Breast epithelium (tissue), 4 donors: ENCODE measurements at places on chromosomes 7 and 10. TPM values are rescaled to one million over a fixed set of nuclear protein-coding genes. Genes with fewer than 3 reads are reported as not detected.

DNA sequence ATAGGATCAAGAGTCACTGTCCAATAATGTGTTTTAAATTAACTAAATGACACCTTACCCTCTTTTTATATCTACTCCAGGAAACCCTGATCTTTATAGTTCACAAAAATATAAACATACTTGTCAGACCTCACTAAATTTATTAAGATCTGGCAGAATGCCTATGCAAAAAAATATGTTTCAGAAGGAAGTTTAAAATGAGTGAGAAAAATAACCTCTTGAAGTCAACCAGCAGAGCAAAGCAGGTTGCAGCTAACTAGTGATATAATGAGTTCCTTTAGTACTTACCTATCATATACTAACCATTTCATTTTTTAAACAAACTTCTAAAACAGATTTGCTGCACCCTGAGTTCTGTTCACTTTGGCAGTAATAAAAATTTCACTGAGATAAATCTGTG is 14.0 kb upstream of the HGF start:
- no peaks in the 10 kb centered on the region for H3K4me1 ChIP-seq
- no peak for DNase-seq
- H3K36me3 ChIP-seq, result no peaks in the 10 kb centered on the region

DNA sequence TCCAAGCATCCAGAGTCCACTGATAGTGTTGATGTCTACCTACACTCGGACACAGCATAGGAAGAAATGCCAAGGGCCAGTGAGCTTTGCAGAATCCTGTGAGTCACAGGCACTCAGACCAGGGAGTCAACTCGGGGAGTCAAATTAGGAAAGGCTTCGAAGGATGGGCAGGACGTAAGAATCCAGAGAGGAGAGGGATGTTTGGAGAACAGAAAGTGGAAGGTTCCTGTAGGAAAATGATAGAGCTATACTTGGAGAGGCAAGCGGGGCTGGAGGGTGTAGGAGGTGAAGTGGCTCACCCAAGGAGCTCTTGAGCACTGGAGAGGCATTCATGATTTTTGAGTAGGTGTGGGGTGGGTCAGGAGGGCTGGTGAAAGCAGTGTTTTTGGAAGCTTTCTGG is 3.0 kb downstream of the ZYX start:
- peaks cover 12% of the 10 kb centered on the region for H3K4me1 ChIP-seq
- H3K27me3 ChIP-seq, result no peaks in the 10 kb centered on the region
- H3K4me3 ChIP-seq, result peak overlapping the region; percentile 94
- no peaks in the 10 kb centered on the region for H3K36me3 ChIP-seq
- no peak for DNase-seq

DNA sequence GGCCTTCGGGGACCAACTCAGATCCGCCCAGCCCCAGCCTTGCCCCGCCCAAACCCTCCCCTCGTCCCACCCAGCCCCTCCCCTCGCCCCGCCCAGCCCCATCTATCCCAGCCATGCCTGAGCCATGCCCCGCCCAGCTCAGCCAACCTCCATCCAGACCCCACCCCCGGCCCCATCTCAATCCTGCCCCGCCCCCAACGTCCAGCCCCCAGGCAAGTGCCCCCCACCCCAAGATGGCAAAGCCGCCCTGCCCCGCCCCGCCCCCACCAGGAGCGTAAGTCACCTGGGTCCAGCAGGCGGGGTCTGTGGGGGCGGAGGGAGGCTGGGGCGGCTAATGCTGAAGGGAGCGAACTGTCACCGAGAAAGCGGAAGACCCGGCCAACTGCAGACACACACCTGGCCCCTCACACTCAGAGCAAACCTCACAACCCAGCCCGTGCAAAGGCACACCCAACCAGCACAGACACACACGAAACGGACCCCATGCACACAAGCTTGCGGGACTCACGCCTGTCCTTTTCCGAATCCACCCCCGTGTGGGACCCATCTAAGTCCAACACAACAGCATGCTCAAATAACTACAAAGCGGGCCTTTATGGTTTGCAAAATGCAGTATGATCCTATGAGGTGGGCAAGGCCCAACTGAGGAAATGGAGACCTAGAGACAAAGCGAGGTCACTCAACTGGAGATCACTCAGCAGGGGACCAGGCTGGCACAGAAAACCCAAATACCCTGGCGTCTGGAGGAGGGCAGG is 11.5 kb upstream of the OGA start:
- no peaks in the 10 kb centered on the region for H3K4me1 ChIP-seq
- H3K36me3 ChIP-seq, result no peaks in the 10 kb centered on the region
- peak overlapping the region; percentile 70 for H3K27ac ChIP-seq

ARMH3 gene
- total RNA-seq, result 18.4 TPM

DNA sequence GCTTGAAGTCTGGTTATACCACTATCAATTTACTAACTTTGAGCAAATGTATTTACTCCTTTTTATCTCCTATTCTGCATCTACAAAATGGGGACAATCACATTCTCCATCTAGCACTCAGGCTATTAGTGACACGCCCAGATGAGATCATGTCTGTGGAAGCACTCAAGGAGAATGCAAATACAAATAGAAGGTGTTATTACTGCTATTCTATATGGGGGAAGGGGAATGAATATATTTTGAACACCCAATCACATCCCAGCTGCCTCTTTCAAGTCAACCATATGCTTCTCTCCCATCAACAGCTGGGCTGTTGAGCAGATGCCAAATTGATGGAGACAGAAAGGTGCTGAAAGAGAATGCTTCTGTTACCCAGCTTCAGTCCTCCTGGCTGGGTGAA is 23.5 kb downstream of the SGMS1 start:
- no peaks in the 10 kb centered on the region for H3K36me3 ChIP-seq
- no peak overlapping the region for H3K27ac ChIP-seq
- H3K4me3 ChIP-seq, result no peak overlapping the region
- DNase-seq, result no peak
- no peaks in the 10 kb centered on the region for H3K4me1 ChIP-seq

CARD11 gene
- 0.80 TPM for total RNA-seq

DNA sequence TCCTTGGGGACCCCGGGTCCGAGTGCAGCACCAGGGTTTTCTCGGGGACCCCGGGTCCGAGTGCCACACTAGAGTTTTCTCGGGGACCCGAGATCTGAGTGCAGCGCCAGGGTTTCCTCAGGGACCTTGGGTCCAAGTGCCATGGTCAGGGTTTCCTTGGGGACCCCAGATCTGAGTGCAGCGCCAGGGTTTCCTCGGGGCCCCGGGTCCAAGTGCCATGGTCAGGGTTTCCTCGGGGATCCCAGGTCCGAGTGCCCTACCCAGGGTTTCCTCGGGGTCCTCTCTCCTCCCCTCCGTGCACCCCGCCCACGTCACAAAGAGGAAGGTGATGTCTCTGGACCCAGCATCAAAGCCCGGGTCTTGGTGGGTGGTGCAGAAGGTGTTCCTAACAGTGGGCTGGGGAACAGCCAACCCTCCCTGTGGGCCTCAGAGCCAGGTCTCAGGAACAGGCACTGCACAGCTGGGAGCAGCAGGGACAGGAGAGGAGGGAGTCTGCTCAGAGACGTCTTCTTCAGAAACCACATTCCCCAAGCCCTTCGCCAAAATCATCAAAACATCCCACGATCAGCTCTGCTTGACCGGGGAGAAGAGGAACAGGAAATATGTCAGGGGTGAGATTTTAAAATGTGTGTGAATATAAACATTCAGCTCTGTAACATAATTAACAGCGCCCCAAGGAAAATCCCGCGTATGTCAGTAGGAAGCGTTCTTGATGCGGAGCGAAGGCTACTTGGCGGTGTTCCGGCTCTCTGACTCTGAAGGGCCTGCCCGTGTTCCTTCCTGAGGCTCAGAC is 540.7 kb downstream of the DNAJB6 start:
- H3K4me1 ChIP-seq, result no peaks in the 10 kb centered on the region
- H3K27me3 ChIP-seq, result peaks cover 10% of the 10 kb centered on the region
- H3K36me3 ChIP-seq, result no peaks in the 10 kb centered on the region

DNA sequence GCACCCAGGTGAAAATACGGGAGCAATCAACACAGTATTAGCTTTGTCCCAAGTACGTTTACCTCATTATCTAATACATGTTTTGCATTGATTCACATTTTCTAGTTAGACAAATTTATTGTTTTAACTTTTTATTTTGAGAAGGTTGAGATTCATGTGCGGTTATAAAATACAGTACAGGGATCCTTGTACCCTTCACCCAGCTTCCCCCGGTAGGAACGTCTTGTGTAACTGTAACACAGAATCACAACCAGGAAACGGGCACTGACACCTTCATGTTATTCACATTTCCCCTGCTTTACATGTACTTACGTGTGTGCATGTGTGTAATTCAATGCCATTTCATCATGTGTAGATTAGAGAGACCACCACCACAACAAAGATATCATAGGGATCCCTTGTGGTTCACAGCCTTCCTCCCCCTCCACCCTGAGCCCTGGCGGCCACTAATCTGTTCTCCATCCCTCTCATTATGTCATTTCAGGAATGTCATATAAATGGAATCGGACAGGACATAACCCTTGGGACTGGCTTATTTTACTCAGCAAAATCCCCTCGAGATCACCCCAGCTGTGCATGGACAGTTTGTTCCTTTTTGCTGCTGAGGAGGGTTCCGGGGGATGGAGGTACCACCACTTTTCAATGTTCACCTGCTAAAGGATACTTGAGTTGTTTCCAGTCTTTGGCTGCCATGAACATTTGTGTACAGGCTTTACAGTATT is 46.5 kb upstream of the C10orf71 start:
- no peaks in the 10 kb centered on the region for H3K36me3 ChIP-seq
- no peak for DNase-seq
- no peak overlapping the region for H3K27ac ChIP-seq
- H3K4me1 ChIP-seq, result no peaks in the 10 kb centered on the region
- H3K4me3 ChIP-seq, result no peak overlapping the region
- no peaks in the 10 kb centered on the region for H3K27me3 ChIP-seq

SPACDR gene
- total RNA-seq, result not detected

KCNIP2 gene
- 90.4 TPM for total RNA-seq

ABI1 gene
- total RNA-seq, result 50.5 TPM

CHST3 gene
- 34.5 TPM for total RNA-seq

DNA sequence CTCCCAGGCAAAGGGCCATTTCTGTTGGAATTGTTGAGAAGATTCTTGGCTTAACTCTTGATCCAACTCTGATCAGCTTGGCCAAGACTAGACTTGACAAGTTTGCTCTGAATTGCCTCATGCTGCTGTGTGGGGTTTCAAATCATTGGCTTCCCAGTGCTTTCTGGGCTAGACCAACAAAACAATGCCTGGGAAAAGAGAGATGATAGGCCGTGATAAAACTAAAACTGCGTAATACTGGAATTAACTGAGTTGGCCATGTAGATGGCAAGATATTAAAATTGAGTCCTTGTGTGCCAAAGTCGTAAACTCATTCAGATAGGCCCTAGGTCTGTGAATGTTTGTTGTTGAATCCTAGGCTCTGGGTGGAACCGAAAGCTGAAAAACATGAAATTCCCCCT is 222.6 kb downstream of the MGMT start:
- peak overlapping the region; percentile 45 for H3K27ac ChIP-seq
- no peaks in the 10 kb centered on the region for H3K27me3 ChIP-seq

- H3K36me3 ChIP-seq, result no peaks in the 10 kb centered on the region
- no peaks in the 10 kb centered on the region for H3K4me1 ChIP-seq
- no peak overlapping the region for H3K4me3 ChIP-seq
- H3K27ac ChIP-seq, result no peak overlapping the region
These were observed 208.9 kb downstream of the TAX1BP1 start for GRCh38 chr7:27948861-27949260.

EFCAB10 gene
- not detected for total RNA-seq

- no peaks in the 10 kb centered on the region for H3K27me3 ChIP-seq
- DNase-seq, result no peak
- no peaks in the 10 kb centered on the region for H3K36me3 ChIP-seq
- H3K27ac ChIP-seq, result no peak overlapping the region
These were observed 136.2 kb upstream of the TMEM106B start for GRCh38 chr7:12074889-12075288.

DNA sequence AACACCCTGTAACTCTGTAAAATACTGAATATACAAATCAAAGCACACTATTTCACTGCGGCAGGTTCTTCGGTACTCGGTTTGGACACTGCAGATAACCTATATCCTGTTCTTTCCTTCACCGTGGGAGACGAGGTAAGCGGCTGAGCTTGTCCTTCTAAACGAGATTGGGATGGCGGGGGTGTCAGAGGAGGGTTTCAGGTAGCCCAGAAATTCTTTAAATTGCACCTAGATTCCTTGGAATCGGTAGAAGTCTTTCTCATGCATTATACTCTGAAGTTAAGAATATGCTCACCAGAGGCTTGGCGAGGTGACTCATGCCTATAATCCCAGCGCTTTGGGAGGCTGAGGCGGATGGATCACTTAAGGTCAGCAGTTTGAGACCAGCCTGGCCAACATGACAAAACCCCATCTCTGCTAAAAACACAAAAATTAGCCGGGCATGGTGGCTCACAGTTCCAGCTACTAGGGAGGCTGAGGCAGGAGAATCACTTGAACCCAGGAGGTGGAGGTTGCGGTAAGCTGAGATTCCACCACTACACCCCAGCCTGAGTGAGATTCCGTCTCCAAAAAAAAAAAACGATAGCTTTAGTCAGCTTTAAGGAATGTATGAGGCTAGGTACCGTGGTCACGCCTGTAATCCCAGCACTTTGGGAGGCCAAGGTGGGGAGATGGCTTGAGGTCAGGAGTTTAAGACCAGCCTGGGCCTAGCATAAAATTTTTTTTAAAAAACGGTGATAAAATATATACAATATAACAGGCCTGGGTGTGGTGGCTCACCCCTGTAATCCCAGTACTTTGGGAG is 10.1 kb upstream of the LAT2 start:
- H3K27me3 ChIP-seq, result no peaks in the 10 kb centered on the region
- no peak overlapping the region for H3K27ac ChIP-seq
- H3K36me3 ChIP-seq, result no peaks in the 10 kb centered on the region
- no peak overlapping the region for H3K4me3 ChIP-seq
- no peak for DNase-seq

DNA sequence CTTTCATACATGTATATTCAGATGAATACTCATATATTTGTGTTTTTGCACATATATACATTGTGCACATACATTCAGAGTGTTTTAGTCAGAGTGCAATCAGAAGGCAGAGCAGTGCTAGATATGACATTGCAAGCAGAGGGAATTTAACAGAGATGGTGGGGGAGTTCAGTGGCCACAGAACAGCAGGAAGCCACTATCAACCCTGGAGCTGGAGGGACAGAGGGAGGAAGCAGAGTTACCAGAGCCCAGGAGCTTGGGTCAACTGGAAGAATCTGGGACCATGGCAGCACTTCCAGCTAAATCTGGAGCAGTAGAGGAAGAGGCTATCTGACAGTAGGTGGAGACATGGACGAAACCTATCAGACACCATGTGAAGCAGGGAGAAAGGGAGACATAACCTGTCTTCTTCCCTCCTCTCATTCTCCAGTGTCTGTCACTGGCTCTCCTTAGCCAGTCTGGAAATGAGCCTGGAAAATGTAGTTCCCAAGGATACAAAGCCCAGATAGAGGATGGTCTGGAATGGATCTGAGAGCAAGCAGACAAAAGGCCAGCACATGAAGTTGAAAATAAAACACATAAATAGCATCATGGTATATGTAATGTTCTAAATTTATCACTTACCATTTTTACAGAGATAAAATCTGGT is 33.6 kb upstream of the HERPUD2 start:
- H3K4me3 ChIP-seq, result no peak overlapping the region
- no peaks in the 10 kb centered on the region for H3K4me1 ChIP-seq
- no peaks in the 10 kb centered on the region for H3K36me3 ChIP-seq
- no peak for DNase-seq
- H3K27me3 ChIP-seq, result no peaks in the 10 kb centered on the region

GRCh38 chr7:32145911-32146310 is 75.7 kb upstream of the PDE1C start:
- H3K4me1 ChIP-seq, result no peaks in the 10 kb centered on the region
- no peaks in the 10 kb centered on the region for H3K27me3 ChIP-seq
- H3K4me3 ChIP-seq, result no peak overlapping the region
- no peak for DNase-seq
- H3K36me3 ChIP-seq, result no peaks in the 10 kb centered on the region
- H3K27ac ChIP-seq, result no peak overlapping the region
